ENCODE measurements at places on chromosomes 7 and 10.

GRCh38 chr10:86727470-86727869 is 28.9 kb upstream of the BMPR1A start:
- DNase-seq = no peak

- no peak for DNase-seq
These were observed 70.1 kb downstream of the HACD1 start for GRCh38 chr10:17547060-17547459.

- no peak for DNase-seq
These were observed 10.1 kb downstream of the ATXN7L1 start for GRCh38 chr7:105866102-105866801.

GRCh38 chr7:142501434-142501833 is 243.6 kb upstream of the PRSS58 start:
- no peak for DNase-seq

- DNase-seq = no peak
These were observed 43.9 kb upstream of the NRG3 start for GRCh38 chr10:81831060-81831459.

- DNase-seq = no peak
These were observed 88.1 kb upstream of the KMT2C start for GRCh38 chr7:152523916-152524315.

GRCh38 chr7:28481091-28481926 is 69.0 kb downstream of the CREB5 start:
- no peak for DNase-seq

DNA sequence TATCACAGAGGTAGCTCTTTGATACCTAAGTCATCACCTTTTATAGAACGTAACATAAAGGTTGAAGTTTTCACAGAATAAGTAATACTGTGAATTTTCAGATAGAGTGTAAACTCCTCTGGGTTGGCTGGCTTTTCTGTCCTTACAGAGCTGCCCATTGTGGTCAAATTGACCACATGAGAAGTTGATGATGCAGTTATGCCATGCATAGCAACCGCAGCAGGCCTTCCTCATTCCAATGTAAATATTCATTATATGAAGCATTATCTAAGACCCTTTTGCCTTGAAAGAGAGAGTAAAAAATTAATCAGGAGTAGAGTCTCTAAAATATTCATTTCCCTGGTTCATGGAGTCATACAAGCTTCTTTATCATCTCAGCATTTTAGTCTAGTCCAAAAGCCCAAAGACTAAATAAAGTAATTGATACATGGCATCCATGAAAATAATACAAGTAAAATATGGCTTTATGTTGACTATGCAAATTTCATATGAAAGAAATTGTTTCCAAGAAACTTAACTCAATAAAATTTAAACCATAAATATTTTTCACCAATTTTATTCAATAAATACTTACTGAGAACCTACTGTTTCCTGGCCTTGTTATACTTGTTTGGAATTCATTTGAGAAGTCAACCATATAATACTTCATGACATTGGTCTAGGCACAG is 516.4 kb downstream of the PCDH15 start:
- peak; percentile 0 for DNase-seq
